ENCODE measurements at places on chromosomes 3 and 15.

DNA sequence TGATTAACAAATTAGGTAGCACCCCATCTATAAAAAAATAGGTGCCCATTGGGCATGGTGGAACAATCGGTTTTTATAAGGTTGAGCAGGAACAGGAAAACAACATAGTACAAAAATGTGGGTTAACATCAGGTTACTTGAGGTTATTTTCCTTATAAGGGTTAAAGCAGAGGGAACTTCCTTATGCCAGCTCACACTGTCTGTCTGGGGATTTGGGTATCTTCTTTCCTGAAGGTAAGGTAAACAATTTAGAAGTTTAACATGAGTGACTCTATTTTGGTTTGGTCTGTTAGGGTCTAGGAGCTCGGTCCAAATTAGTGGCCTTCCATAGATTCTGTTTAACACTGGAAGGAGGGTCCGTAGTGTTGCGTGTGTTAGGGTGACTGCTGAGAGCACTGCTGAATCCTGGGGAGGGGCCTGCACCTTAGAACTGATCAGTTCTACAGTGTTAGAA lies 14.7 kb downstream of the CHD2 start:
- no peak for DNase-seq

DNA sequence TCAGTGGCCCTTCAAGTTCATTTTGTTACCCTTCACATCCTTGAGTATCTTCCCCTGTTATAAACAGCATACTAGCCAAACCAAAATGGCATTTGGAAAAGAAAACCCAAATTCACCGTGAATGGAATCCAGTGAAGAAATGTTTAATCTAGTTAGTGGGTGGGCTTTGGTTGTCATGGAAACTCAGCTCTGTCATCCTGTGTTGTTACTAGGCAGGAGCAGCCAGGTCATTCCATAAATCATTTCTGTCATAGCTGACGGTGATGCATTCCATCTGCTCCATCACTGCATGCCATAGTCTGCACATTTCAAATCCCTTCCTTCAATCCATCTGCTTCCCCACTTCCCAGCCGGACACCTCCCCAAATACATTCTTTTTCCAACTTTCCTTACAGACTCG lies 140.4 kb upstream of the CGNL1 start:
- DNase-seq, result no peak

- DNase-seq, result no peak
These were observed 5.1 kb downstream of the NECTIN3 start for GRCh38 chr3:111076732-111077131.

DNA sequence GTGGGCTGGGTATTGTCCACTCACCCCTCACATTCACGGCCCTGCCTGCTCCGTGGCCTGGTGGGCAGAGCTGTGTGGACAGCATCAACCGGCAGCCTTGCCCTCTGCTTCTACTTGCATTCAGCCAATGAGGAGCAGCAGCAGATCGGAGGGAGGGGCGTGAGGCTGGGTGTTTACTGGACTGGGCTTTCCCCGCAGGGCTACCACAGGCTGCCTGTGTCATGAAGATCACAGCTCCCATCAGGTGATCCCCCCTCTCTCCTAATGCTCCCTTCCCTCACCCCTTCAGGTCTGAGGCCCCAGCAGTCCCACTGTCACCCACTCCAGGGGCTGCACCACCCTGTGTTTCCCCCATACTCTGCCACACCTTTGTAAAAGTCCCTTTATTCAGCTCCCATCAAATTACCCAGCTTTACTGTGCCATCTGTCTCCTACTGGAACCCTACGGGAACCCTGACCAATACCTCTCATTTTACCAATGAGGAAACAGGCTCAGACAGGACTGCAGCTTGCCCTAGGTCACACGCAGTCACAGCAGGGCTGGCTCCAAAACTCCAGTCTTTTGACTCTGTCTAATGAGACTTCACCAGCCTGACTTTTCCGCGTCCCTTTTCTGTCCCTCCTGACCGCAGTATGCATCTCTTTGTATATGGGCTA lies 81.1 kb downstream of the MEGF11 start:
- no peak for DNase-seq

GRCh38 chr3:61589856-61590255 lies 28.5 kb downstream of the PTPRG start:
- no peak for DNase-seq

- no peak for DNase-seq
These were observed at the start of gene FSD2 for GRCh38 chr15:82805994-82806406. TSS of gene FSD2 (minus strand) at chr15:82806069. CDS start at chr15:82787390, 18,679 bp downstream.

GRCh38 chr3:146543461-146544001 lies 876 bp downstream of the PLSCR1 start:
- DNase-seq, result no peak

DNA sequence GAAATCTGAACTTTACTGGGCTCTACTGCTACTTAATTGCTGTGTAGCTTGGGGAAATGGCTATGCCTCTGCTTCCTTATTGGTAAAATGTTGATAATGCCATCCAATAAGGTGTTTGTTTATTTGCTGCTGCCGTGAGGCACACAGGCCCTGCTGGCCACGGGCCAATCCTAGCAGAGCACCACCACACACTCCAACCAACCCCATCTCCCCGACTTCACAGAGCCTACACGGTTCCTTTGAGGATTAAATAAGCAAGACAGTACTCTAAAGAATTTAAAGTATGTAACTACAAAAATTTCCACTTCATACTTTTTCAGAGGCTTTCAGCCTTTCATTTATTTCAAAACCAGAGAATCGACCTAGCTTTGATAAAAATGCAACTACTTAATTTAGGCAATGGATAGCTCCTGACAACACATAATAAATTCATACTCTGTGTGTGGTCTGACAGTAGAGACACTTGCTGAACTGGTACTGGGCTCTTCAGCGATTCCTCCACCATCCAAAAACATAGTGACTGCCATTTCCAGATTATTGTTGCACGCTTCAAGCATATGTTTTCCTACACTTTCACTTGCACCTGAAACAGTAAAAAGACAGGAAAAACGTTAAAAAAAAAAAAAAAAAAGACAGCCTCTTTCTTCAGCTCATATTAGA lies 25.3 kb downstream of the UBXN7 start:
- DNase-seq, result no peak

- DNase-seq, result no peak
These were observed 437.4 kb downstream of the NR2F2 start for GRCh38 chr15:96767703-96768434.

DNA sequence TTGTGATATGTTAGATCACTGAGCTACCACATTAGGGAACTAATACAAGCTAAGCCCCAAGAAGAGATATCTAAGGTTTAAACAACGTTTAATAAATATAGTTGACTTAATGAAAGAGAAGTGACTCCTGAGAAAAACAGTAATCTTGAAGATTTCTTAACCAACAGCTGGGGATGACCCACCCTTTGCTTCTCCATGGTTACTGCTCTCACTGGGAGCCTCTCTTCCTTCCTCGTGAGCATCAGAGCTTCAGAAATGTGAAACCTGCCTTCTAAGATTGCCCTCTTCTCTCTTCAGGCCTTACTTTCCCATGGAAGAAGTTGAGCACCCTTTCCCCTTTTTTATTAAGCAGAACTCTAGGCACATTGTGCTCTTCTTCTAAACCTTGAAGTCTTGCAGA lies 132.2 kb upstream of the NR2E3 start:
- DNase-seq, result no peak

DNA sequence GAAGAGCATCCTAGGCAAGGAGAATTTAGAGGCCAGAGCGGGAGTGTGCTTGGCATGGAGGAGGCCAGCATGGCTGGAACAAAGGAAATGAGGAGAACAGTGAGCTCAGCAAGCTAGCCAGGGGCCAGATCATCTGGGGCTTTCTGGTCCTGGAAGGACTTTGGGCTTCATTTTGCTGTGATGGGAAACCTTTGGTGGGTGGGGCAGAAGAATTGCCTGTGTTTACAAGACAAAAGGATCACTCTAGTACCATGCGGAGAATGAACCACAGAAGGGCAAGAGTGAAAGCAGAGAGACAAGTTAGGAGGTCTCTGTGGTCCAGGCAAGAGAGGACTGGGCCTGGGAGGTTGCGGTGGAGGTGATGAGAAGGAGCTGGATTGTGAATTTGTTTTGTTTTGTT lies 61.6 kb upstream of the FOXP1 start:
- no peak for DNase-seq

DNA sequence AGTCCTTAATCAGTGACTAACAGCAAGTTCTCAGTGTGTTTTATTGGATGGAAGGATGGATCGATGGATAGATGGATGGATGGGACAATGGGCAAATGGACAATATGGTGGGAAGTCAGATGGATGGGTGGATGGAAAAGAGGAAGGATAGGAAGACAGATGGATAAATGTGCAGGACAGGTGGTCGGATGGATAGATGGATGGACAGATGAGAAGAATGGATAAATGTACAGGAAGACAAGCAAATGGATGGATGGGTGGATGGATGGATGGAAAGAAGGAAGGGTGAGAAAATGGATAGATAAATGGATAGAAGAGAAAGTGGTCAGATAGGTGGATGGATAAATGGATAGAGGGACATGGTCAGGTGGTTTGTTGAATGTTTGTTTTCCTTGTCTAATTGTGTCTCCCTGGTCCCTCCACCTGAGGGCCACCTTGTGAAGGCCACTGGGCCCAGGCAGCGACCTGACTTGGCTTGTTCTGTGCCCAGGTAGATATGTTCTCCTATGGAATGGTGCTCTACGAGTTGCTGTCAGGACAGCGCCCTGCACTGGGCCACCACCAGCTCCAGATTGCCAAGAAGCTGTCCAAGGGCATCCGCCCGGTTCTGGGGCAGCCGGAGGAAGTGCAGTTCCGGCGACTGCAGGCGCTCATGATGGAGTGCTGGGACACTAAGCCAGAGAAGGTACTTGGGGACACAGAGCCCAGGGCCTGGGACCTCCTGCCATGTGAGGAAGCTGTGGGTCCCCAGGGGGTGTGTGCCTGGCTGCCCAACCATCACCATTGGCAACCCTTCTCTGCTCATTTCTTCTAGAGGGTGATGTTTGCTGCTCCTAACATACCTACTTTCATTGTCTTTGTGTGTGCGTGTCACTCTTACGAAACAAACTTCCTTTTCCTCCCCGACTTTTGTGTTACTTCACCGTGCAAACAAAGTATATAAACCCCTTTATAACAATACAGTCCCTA lies 137.5 kb downstream of the LRRK1 start:
- DNase-seq, result no peak

GRCh38 chr3:113536627-113537101 lies 4.3 kb downstream of the SIDT1 start:
- no peak for DNase-seq

- DNase-seq, result no peak
These were observed 86.5 kb upstream of the MYZAP start for GRCh38 chr15:57505056-57505715.

DNA sequence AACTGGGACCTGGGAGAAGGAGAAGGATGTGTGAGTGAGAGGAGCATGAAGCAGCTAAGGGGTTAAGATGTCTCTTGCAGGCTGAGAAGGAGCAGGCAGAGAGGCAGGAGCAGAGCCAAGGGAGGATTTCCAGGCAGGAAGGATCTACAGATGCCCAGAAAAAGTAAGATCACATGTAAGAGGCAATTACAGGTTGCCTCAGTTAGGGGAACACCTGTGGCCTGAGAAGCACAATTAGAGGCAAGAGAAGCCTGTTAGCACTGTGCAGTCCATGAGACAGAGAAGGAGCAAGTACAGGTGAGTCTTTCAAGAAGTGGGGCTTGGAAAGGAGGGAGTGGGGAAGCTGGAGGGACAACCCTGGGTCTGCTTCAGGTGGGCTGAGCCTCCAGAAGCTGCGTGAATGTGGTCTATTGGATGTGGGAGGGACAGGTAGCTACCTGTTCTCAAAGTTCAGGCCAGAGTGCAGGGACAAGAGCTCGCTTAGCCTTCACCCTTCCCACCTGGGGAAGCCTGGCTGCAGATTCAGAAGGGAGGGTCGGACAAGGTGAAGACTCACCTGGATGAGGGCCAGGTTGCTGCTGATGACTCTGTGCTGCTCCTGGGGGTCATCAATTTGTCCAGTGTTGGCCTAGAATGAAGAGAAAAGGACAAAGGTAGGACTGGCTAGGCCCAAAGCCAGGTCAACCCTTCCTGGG lies 50.7 kb downstream of the SLC41A3 start:
- DNase-seq, result no peak

DNA sequence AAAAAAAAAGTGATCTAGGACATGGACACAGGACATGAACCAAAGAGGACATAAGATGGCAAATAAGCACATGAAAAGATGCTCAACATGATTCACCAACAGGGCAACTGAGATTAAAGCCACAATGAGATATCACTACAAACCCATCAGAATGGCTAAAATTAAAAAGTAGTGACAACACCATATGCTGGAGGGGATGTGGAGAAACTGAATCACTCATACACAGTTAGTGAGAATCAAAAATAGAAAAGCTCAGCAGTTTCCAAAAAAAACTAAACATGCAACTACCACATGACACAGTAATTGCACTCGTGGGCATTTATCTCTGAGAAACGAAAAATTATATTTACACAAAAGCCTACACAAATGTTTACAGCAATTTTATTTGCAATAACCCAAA lies 27.9 kb upstream of the ACKR4 start:
- DNase-seq, result no peak

DNA sequence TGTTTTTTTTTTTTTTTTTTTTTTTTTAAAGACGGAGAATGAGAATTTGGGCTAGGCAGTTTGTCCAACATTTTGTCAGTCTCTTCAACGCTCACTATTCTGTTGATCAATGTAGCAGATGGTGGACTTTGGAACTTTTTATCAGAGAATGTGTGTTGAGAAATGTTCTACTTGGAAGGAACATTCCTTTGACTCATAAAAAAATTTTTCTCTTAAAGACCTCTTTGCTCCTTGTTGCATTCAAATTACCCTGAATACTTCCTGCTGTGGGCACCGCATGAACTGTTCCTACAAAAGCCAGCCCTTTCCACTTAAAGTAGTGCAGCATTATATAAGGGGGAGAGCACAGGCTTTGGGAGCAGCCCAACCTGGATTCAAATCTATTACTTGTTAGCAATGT lies 182.9 kb downstream of the AKAP13 start:
- DNase-seq, result no peak

- no peak for DNase-seq
These were observed 319.3 kb upstream of the SATB1 start for GRCh38 chr3:18744472-18744871.

GRCh38 chr15:81394603-81395002 lies 20.6 kb upstream of the TMC3 start:
- no peak for DNase-seq

DNA sequence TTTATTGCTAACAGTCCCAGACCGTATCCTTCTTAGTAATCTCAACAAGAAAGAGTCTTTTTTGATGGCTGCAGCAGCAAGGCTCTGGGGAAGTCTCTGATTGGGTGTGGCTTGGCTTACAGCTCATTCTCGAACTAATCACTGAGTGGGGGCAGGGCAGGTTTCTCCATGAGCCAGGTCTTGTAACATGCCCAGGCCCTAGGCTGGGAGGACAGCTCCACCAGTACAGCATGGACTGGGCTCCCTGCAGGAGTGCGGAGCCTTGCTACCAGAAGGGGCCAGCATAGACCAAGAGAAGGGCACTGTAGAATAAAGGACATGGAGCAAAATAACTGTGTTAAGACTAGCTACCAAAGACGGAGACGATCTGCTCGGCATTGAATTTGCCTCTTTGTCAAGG lies 7.2 kb downstream of the CD276 start:
- no peak for DNase-seq

GRCh38 chr15:66761726-66762595 lies 59.9 kb downstream of the SMAD6 start:
- DNase-seq, result no peak

GRCh38 chr3:149474250-149474817 lies at the start of gene TM4SF4:
TSS of gene TM4SF4 (plus strand) at chr3:149474697. CDS start at chr3:149474878, 181 bp downstream.
- DNase-seq, result no peak

- DNase-seq, result no peak
These were observed 15.9 kb downstream of the TBL1XR1 start for GRCh38 chr3:177181418-177181817.

GRCh38 chr3:13200946-13201345 lies 127.7 kb upstream of the IQSEC1 start:
- DNase-seq, result no peak
